ENCODE measurements at places on chromosomes 2 and 18.

GRCh38 chr2:151150331-151151320 lies 111.0 kb downstream of the RBM43 start:
- DNase-seq: no peak

DNA sequence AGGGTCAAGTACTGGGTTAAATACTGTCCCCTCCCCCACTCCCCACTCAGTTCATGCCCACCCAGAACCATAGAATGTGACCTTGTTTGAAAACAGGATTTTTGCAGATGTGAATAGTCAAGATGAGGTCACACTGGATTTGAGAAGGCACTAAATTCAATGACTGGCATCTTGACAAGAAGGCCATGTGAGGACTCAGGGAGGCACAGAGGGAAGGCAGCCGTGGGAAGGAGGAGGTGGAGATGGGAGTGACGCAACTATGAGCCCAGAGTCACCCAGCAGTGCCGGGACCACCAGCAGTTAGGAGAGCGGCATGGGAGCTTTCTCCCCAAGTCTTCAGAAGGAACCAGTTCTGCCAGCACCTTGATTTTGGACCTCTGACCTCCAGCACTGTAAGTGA lies 257.3 kb downstream of the BCL2 start:
- no peak for DNase-seq

- no peak for DNase-seq
These were observed 23.8 kb downstream of the MFSD6 start for GRCh38 chr2:190431907-190432306.

- peak; percentile 69 for DNase-seq
These were observed 118.7 kb downstream of the EPB41L3 start for GRCh38 chr18:5424903-5425664.

GRCh38 chr2:56263876-56264275 lies 80.1 kb downstream of the CCDC85A start:
- no peak for DNase-seq

DNA sequence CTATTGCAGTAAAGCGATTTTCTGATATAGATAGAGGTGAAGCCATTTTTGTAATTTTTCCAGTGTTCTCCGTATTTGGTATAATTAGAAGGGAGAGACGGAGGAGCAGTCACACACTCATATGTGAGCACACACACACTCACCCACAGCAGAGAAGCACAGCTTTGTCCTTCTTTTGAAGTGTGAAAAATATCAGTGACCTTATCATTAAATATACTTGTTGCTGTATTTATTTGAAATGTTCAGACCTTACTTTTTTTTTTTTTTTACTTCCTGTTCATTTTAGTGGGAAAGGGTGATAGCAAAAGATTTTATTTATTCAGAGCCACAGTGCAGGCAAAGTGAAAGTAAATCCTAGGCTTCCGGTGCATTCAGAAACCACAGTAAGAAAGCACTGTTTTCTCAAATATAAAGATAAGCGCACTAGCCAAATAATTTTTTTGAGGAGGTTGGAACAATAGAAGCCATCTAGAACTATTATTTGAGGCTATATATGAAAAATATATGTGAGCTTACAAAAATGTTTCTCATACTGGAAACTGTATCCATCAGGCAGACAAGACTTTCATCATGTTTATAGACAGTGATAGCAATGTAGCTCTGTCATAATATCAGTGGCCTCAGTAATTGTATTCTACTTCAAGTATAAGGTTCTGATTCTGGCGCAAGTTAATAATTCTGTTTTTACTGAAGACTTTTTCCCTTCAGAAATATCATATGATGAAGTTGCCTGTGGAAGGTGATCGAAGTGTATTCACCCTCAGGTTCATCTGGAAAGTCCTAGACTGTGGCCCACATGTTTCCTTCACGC lies 37.2 kb downstream of the TSHZ1 start:
- DNase-seq: peak; percentile 69

GRCh38 chr2:163591461-163591860 lies 144.3 kb downstream of the FIGN start:
- DNase-seq: no peak

- peak; percentile 48 for DNase-seq
These were observed 46.4 kb upstream of the CYP1B1 start for GRCh38 chr2:38122344-38122743.

DNA sequence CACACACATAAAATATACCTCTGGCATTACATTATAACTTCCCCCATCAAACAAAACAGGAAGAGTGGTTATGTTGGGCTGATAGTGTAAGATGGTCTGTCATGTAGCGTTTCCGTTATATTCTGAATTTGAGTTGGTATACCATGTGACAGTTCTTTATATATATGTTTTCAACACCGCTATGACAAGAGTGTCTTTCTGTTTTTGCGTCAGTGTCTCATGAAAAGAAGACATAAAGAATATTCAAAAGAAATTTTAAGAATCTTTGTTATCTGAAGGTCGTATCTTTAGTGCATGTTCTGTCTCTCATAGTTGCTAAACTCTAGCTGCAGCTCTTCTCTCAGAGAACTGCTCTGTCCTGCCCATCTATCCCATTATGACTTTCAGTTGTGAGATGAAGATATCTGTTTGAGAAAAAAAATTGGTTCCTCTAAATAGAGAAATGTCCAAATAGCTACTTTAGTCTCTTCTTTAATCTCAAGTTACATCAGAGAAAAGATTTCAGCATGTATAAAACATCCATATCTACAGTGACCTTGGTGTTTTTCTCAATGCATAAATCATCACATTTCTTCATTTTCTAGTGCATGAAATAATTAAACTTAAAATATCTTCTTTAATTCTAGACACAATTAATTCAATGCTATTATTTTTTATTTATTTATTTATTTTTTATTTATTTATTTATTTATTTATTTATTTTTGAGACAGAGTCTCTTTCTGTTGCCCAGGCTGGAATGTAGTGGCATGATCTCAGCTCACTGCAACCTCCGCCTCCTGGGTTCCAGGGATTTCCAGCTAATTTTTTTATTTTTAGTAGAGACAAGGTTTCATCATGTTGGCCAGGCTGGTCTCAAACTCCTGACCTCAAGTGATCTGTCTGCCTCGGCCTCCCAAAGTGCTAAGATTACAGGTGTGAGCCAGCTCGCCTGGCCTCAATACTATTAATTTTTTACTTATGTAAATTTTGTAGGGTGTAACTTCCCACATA lies 24.3 kb upstream of the PSME4 start:
- no peak for DNase-seq

DNA sequence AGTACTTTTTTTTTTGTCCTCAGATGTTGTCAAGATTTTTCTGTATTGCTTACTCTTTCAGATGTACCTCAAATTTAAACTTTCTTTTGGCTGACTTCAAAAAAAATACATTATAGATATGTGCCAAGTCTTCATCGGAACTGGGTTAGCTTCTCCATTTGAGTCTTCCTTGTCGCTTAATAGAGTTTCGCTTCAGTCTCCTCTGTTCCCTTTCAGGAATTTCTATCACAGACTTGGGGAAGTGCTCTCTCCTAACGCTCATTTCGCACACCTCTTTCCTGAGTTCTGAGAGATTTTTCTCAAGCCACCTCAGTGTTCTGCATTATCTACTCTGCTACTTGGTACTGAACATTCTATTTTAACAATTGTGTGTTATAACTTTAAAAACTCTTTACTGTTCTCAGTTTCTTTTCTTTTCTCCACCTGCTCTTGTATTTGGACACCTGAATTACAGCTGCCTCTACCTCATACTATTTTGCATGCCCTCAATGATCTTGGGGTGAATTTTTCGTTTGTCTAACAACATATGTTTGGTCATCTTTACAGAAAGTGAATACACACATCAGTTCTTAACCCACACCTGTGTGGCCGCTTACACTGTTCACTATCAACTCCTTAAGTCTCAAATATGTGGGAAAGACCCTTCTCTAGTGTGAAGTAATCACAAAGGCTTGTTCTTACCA lies 16.5 kb downstream of the PTPN2 start:
- no peak for DNase-seq

DNA sequence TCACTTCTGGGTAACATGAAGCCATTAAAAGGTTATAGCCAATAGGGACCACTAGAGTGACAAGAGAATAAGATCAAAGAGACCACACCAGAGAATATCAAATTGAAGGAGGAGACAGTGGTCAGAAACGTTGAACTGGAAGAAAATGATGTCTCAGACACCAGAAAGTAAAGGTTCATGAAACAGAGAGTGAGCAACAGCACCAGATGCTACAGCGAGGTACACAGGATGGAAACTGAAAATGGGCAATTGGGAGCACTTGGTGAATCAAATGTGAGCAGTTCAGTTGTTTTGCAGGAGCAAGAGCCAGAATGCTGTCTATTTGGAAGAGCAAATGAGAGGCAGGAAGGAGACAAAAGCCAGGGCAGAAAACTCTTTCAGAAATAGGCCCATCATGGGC lies 162.6 kb downstream of the SS18 start:
- DNase-seq: no peak

- peak; percentile 34 for DNase-seq
These were observed 271.0 kb downstream of the NEDD4L start for GRCh38 chr18:58315041-58315440.

GRCh38 chr2:8987410-8987809 lies 16.1 kb downstream of the MBOAT2 start:
- DNase-seq: peak; percentile 67

DNA sequence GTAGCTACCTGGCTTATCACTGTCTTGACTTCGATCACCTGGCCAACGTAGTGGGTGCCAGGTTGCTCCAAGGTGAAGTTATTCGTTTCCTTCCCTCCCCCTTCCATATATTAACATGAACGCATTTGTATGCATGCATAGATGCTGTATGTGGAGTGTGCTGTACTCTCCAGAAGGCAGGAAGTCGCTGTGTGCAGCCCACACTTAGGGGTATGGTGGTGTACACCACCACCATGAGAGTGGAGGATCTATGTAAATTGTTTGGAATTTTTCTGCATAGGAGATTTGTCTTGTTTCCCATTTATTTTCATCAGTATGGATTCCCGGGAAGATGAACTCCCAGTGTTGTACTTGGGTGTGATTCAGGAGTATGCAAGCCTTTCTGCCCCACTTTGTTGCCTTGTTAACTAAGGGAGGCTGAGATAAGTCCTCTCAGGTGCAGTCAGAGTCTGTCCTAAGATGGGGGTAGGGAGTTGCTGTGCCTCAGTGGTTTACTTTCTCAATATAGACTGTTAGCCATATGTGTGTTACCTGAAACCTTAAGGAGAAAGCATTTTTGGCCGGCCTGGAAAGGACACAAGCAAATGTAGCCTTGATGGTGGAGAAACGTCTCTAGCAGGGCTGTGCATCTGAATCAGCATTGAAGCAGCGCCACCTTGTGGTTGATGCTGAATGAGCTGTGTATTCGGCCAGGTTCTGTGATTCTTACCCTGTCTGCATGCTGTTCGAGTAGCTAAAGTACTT lies 149.8 kb downstream of the TANC1 start:
- DNase-seq: peak; percentile 91

- DNase-seq: peak; percentile 44
These were observed 24.3 kb downstream of the GALNT1 start for GRCh38 chr18:35605686-35606417.

DNA sequence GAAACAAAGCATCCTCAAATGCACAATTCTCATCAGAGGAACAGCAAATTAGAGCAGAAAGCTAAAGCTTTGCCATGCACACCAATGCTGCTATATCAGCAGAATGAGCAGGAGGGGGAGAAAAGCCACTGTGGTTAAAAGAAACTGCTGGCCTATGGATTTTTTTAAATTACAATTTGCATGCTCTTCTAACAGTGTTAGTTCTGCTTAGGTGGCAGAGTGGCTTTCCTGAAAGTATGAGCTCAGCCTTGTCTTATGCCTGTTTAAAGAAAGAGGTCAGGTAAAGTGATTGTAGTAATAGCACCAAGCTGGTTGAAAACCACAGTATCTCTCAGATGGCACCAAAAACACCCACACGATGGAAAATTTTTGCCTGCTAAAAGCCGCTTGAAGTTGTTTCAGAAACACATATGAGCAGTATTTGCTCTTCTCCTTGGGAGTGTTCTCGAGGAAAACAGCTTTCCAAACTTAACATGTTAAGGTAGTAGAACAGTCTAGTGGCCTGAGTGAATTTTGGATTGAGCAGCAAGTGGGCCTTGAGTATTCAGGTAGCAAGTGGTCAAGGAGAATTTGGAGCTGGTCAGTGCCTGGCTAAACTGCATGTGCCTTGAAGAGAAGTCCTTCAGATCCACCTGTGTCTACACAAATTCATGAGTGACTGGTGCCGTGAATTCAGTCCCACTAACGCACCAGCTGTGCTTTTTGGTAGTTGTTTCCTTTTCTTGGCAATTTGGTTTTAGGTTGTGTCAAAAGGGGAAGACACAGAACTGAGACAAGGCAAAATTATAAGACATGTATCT lies 19.6 kb upstream of the NDUFV2 start:
- no peak for DNase-seq

GRCh38 chr2:160221391-160222276 lies 21.6 kb upstream of the ITGB6 start:
- peak; percentile 81 for DNase-seq

GRCh38 chr2:167192833-167193232 lies 304.6 kb downstream of the XIRP2 start:
- no peak for DNase-seq

GRCh38 chr2:185472574-185472973 lies 266.0 kb upstream of the FSIP2 start:
- DNase-seq: no peak

GRCh38 chr2:26873286-26873983 lies 25.5 kb downstream of the DPYSL5 start:
- no peak for DNase-seq

DNA sequence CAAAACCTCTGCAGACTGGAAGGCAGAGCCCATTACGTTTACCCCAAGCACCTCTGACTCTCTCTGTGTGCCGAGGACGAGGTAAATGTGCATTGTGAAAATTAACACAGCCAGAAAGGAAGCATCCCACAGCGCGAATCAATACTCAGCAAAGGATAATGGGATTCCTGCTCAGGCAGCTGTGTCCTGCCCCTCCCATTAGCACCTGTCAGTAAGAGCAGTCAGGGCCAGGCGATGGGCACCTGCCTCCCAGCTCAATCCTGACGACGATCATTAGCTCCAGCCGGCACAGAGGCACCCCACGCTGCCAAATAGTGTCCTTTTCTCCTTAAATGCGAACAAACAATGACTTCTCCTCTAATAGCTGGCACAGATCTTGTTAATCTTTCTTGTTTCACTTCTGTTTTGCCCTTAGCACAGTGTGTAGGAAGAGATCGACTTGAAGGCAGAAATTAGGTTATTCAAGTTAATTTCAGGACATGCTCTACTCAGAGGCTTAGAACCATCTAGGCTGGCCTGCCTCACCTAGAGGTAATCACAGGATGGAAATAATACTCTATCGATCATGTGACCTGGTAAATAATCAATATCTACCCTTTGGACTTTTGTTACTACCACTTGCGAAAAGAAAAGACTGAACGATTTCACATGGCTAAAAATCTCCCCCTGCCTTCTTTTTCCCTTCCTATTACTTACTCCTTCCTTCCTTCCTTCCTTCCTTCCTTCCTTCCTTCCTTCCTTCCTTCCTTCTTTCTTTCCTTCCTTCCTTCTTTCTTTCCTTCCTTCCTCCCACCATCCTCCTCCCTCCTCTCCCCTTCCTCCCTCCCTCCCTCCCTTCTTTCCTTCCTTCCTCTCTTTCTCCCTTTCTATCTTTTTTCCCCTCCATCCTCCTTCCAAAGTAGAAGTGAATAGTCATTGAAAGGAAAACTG lies 487.9 kb upstream of the ID2 start:
- DNase-seq: no peak

DNA sequence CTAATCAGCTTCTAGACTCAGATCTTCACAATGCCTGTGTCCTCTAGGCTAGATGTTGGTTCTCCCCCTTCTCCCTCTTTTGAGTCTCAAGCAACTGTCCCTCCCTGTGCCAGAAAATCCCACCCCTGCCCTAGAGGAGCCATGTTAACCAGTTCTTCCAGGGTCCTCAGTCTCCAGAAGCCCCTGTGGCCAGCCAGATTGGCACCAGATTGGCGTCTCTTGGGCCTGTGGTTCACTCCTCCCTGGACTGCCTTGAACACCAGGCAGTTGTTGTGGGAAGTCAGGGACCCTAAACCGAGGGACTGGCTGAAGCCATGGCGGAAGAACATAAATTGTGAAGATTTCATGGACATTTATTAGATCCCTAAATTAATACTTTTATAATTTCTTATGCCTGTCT lies 36.6 kb downstream of the CYP26B1 start:
- no peak for DNase-seq

Measured in cardiac fibroblast (primary cell).